ENCODE measurements at places on chromosomes 5 and 9.

GRCh38 chr9:70499621-70500020, 85.2 kb upstream of the KLF9 start:
- no peak for DNase-seq

DNA sequence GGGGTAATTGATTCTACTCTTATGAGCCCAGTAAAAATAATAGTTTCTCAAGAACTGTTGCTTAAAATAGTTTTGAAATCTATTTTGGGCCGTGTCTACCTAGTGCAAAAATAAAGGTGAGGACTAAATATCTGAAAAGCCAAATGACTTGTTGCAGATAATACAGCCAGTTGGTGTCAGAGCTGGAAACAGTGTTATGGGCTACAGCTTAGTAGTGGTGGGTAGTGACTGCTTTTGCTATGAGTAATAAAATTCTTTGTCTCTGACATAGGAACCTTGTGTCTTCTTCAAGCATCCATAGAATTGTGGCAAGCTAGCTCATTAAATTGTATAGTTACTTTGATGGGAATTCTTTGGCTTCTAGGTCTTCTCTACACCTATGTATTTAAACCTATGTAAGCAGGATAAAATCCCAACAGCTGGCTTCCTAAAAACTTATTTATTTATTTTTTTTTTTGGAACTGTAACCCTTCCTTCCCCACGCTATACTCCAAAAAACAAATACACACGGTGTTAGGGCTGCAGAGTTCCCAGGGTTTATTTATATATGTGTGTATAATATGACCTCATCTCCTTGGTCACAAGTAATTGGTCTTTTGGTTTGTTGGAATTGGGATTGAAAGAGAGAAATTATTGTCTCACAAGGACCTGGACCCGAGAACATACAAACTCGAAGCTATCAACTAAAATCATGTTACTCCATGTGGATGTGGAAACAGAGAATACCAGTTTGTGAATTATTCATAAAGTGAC, 138.0 kb downstream of the NUDT12 start:
- DNase-seq = no peak

GRCh38 chr9:118091226-118091625, 387.0 kb downstream of the TLR4 start:
- no peak for DNase-seq

- DNase-seq = no peak
These were observed 44.8 kb downstream of the SNCAIP start for GRCh38 chr5:122356855-122357254.

- DNase-seq = peak; percentile 33
These were observed 41.6 kb downstream of the MAMDC2 start for GRCh38 chr9:70085241-70085640.

- DNase-seq = peak; percentile 73
These were observed at the start of gene SEMA5A for GRCh38 chr5:9545992-9546851. TSS of gene SEMA5A (minus strand) at chr5:9546075. CDS start at chr5:9379946, 166,129 bp downstream.

GRCh38 chr5:178174456-178174855, 12.7 kb downstream of the GMCL2 start:
- DNase-seq = no peak

- DNase-seq = no peak
These were observed 134.6 kb upstream of the PHYKPL start for GRCh38 chr5:178366998-178367735.

- DNase-seq = no peak
These were observed 180.2 kb upstream of the ZNF618 start for GRCh38 chr9:113695901-113696300.

- no peak for DNase-seq
These were observed 41.8 kb upstream of the TCF7 start for GRCh38 chr5:134072471-134073210.

- DNase-seq = no peak
These were observed 5.1 kb downstream of the MGAT4B start for GRCh38 chr5:179801304-179802206.

- no peak for DNase-seq
These were observed 25.6 kb upstream of the ARRDC3 start for GRCh38 chr5:91408710-91409109.

DNA sequence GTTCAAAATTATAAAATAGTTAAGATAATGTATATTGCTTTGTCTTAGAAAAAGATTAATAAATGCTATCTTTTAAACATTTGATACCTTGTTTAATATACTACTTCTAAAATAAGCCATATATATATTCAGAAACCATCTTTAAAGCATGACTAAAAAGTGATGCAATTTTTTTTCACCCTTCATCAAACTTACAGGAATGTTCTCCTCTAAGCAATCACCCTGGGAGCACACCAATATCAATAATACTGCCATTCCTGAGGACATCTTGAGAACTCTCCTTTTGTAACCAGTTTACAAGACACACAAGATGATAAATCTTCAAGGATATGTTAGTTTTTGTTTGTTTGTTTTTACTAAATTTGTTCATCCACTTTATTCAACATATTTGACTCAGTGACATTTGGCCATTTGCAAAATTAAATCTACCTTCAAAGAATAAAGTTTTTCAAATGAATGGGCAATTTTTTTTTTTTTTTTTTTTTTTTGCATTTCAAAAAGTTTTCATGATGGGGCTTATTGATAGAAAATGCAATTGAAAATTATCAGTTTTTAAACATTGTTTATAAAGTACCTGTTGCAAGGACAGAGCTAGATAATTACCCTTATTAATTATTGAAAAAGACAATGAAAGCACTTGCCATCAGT, 17.2 kb downstream of the FOXD1 start:
- no peak for DNase-seq

GRCh38 chr5:103582364-103582763, 19.8 kb upstream of the NUDT12 start:
- DNase-seq = peak; percentile 37

GRCh38 chr5:157292599-157292998, 26.7 kb downstream of the CYFIP2 start:
- DNase-seq = no peak

- no peak for DNase-seq
These were observed 169.3 kb upstream of the FSTL4 start for GRCh38 chr5:133781436-133782225.

DNA sequence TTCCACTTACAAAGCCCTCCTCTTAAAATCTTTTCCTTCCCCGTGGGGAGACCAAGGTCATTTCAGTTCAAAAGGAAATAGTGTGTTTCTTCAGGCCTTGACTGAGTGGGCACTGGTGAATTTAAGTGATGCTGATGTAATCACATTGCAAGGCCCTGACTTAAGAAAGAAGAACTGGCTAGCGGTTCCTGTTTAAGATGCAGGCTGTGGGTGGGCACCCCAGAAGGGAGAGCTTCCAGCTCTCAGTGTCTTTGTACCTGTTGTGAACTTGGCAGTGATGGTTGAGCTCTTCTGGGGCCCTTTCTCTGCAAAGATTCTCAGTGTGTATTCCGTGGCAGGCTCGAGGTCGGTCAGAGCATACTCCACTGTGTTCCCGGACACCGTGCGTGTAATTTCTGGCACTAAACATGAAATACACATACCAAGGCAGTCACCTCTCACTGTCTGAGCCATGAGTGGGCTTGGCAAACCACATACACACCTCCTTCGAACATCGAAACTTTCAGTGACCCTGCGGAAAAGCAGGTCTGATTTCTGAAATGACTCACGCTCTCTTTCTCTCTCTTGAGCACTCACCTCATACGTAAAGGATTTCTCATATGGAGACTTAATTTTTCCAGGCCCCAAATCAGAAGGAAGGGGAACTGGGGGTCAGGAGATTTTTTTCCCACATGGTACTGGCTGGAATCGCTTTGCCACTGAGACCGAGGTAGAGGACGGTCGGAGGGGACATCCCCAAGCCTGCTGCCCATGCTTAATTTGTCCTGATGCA, 81.9 kb downstream of the TNC start:
- no peak for DNase-seq

- no peak for DNase-seq
These were observed 13.3 kb downstream of the ODF2 start for GRCh38 chr9:128469070-128469469.

GRCh38 chr9:136021872-136022681, 60.9 kb upstream of the UBAC1 start:
- no peak for DNase-seq

GRCh38 chr5:74361406-74362358, 278.8 kb downstream of the ENC1 start:
- DNase-seq = no peak

- no peak for DNase-seq
These were observed 797 bp downstream of the TOR2A start for GRCh38 chr9:127734247-127734746.

- no peak for DNase-seq
These were observed 99.1 kb downstream of the DPYSL3 start for GRCh38 chr5:147410496-147411358.

GRCh38 chr9:107480386-107480789, 9.2 kb downstream of the KLF4 start:
- DNase-seq = no peak
